ENCODE measurements at places on chromosomes 1 and 21.

GRCh38 chr21:14491269-14491681, 54.8 kb downstream of the SAMSN1 start:
- no peak for DNase-seq

GRCh38 chr1:98278055-98278454, 357.2 kb upstream of the DPYD start:
- DNase-seq = no peak

- DNase-seq = no peak
Observed at GRCh38 chr1:110282395-110282794, 56.8 kb upstream of the RBM15 start.

- DNase-seq = no peak
Observed at GRCh38 chr1:109148987-109149561, 35.2 kb downstream of the ELAPOR1 start.

DNA sequence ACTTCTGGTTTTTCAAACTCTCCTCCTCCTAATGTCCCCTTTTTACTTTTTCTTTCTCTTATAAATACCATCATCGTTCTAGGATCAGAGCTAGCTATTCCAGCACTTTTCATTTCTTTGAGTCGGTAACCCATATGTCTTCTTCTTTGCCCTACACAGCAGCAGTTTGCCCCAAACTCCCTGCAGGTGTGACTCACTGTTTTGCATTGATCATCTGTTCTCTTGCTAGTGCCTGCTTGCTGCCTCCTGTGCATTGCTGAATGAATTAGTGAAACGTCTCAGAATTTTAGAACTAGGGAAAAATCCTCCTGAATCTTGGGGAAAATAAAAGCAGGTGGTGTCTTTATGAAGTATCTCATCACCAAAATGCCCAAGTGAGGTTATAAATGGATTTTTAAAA, 21.7 kb downstream of the KCNK2 start:
- no peak for DNase-seq

DNA sequence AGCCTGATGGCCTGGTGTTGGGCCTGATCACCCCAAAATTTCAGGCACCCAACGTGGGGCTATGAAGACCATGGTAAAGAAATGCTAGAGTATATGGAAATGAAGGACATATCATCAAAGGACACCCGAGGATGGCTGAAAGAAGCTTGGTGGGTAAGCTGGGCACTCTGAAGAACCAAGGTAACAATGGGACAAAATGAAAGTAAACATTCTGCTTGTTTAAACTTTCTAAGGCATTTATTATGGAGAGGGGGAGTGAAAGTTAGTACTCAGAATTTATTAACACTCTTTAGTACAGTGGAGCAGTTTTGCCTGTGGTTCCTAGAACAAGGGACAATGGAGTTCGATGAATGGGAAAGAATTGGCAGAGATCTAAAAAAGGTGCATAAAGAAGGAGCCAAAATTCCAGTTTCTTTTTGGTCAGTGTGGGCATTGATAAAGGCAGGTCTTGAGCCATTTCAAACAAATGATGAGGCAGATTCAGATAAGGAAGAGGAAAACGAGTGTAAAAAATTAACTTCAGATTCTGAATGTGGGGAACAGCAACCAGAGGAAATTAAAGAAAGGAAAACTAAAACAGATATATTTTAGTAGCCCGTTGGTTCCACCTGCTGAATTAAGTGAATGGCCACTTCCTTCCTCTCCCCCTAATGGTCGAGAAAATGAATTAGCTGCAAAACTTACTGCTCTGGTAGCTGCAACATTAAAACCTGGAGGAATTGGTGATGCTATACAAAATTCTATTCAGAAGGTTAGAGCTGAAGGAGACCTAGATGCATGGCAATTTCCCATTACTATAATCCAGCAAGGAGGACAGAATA, 8.4 kb upstream of the PM20D1 start:
- no peak for DNase-seq

Measured in stimulated activated naive CD8-positive, alpha-beta T cell treated with anti-CD3 and anti-CD28 coated beads, Interleukin-15, Interleukin-2, amounts not matched to agents 100 U/mL and 50 U/mL, for 24 hours (primary cell).